Thyroid gland (tissue), 4 donors: ENCODE measurements at places on chromosomes 2 and 18. TPM values are rescaled to one million over a fixed set of nuclear protein-coding genes. Genes with fewer than 3 reads are reported as not detected.

DNA sequence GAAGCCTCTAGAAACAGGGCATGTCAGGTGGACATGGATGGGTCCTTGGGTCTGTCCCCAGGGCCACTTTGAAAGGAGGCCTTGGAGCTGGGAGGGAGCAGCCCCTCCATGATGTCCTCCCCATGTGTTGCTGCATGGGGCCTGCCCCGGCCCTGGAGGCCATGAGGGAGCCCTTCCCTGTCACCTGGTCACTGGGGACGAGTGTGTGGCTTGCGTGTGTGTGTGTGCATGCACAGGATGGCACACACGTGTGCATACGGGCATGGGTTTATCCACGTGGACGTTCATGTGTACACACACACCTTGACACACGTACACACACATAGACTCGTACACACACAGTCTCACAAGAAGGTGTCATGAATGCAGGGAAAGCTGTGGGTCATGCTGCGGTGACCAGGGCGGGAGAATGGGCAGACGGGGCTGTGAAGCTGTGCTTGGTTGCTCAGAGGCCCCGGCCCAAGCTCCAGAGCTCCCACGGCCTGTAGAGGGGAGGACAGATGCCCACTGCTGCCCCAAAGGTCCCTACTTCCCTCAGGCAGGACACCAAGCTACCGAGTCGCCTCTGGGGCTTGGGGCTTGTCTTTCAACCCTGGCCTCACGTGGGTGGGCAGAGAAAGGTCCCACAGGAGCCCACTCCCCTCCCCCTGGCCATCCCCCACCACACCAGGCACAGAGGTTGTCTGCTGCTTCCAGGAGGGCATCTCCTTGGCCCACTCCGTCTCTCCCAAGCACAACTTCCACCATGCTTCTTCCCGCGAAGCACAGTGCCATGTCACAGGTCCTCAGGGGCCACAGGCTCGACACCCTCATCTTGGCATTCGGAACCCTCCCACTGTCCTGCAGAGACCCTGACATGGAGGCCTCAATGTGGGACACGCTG lies 42.3 kb upstream of the GPC1 start:
- no peak overlapping the region for H3K4me3 ChIP-seq
- H3K36me3 ChIP-seq = no peaks in the 10 kb centered on the region

DNA sequence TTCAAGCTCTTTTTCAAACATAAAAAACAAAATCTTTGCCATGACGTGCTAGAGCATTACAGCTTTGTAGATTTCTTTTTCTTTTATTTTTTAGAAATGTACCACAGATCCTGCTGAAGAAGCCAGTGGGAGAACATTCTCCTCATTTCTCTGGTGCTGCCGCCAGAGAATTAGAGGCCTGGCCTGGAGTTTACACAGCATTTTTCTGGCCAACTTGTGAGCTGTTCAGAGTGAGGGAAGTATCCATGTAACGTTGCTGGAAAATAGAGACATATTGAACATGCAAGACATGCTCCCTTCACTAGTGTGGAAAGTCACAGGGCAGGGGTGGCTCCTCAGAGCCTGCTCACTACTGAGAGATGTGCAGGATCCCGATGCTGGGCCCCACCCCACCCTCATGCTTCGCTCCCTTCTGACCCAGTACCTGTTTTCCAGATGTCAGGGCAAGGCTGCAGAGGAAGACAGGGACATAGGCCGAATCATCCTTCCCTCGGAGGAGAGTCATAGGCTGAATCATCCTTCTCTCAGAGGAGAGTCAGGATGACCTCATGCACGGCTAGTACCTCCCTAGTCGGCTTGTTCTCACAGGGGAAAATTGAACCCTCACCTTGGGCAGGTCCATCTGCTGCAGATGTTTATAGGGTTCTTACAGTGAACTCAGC lies 298.5 kb downstream of the INSIG2 start:
- no peak for DNase-seq
- H3K27me3 ChIP-seq = no peaks in the 10 kb centered on the region
- no peak overlapping the region for H3K4me3 ChIP-seq
- no peaks in the 10 kb centered on the region for H3K36me3 ChIP-seq

- no peak overlapping the region for H3K27ac ChIP-seq
- H3K4me3 ChIP-seq = no peak overlapping the region
- H3K4me1 ChIP-seq = peaks cover 45% of the 10 kb centered on the region
- H3K27me3 ChIP-seq = no peaks in the 10 kb centered on the region
Observed at GRCh38 chr2:43109261-43109743, 117.1 kb downstream of the ZFP36L2 start.

DNA sequence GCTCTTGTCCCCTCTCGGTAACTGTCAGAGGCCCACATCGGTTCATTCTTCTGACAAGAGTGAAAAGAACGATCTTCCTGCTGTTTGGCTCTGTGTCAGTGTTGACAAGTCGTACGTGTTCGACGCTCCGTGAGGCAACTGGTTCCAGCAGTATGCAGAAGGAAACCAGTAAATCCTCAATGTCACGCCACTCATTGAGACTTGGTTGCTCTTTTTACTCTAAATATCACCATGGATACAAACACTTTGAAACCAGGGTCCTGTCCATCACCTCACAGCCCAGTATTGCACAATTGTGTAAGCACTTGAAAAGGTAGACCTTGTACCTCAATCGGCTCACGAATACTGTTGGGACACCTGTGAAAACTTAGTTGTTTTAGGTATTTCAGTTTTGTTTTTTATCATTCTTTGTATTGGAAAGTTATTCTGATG lies 136.4 kb downstream of the ZNF407 start:
- no peak for DNase-seq
- H3K27me3 ChIP-seq = no peaks in the 10 kb centered on the region
- no peak overlapping the region for H3K27ac ChIP-seq

DNA sequence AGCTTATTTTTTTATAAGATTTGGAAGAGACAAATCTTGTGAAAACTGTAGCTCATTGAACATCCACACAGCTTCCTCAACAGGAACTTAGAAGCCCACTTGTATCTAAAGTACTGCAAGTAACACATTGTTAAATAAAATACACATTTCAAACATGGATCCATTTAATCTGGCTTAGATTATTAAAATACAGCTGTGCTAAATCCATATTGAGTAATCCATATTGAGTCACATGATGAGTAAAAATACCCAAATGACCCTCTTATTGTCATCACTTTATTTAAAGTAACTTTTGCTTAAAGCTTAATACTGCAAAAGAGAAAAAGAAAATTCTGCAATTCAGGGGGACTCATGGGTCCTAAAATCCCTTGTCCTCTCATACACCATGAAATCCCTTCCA lies 133.3 kb downstream of the OSR1 start:
- no peaks in the 10 kb centered on the region for H3K27me3 ChIP-seq
- no peaks in the 10 kb centered on the region for H3K36me3 ChIP-seq
- no peak for DNase-seq
- H3K4me3 ChIP-seq = no peak overlapping the region
- H3K27ac ChIP-seq = no peak overlapping the region

GRCh38 chr2:11945139-11946126 lies 199.0 kb downstream of the LPIN1 start:
- H3K27ac ChIP-seq = no peak overlapping the region
- H3K36me3 ChIP-seq = no peaks in the 10 kb centered on the region
- no peaks in the 10 kb centered on the region for H3K4me1 ChIP-seq
- H3K27me3 ChIP-seq = no peaks in the 10 kb centered on the region
- no peak overlapping the region for H3K4me3 ChIP-seq

DNA sequence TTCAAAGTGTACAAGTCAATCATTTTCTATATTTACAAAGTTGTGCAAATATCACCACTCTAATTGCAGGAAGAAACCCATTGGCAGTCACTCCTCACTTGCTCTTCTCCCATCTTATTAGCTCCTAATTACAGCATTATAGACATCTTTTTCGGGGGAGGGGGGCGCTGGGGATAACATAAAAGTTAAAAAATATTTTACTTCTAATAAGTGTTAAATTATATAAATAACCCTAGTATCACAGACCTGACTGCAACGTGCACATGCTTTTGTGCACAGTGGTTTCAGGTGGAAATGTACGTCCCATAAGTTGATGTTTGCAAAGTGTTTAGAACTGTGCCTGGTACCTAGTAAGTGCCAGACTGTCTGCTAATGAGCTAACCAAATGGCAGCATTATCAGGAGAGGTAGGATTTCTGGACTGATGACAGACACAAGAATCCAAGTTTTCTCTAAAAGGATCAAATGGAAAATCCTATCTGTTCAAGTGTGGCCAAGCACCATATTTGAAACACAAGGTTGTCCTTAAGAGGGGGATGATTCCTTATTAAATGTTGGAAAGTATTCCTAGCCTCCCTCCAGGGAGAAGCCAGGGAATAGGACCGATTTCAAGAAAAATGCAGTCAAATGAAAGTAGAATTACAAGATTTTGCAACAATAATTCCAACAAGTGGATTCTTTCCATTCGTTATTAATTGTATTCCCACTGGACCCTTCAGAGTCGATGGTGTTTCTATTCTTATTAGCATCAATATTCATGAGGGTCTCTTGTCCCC lies 70.0 kb downstream of the ACKR3 start:
- H3K27ac ChIP-seq = no peak overlapping the region
- no peak overlapping the region for H3K4me3 ChIP-seq
- peaks cover 7% of the 10 kb centered on the region for H3K4me1 ChIP-seq
- H3K36me3 ChIP-seq = no peaks in the 10 kb centered on the region

DNA sequence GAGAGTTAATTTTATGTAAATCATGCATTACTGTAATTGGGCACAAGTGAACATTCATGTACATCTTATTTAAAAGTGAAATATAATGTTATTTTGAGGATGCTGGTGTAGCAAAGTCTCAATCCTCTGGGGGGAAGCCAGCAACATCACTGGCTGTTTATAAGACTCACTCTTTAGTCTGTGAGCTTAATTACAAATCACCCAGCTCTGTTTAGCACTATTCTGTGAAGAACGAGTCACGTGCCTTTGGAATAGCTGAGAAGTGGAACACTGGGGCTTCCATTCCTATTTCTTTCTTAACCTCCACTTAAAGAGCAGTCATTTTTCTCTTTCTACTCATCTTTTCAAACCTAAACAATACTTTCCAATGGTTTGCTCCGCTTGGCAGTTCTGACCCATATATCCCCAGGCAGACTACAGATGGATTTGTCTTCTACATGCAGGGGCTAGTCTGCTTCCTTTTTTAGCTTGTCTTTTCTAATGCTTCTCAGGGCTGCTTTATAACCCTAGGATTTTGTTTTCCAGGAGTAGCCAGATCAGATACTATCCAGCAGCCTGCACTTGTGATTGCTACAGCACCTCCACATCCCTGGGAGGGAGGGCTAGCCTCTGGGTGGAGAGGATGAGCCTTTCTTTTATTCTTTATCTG lies 95.3 kb upstream of the CAVIN2 start:
- DNase-seq = no peak
- H3K36me3 ChIP-seq = no peaks in the 10 kb centered on the region
- H3K27ac ChIP-seq = no peak overlapping the region
- no peaks in the 10 kb centered on the region for H3K27me3 ChIP-seq

DNA sequence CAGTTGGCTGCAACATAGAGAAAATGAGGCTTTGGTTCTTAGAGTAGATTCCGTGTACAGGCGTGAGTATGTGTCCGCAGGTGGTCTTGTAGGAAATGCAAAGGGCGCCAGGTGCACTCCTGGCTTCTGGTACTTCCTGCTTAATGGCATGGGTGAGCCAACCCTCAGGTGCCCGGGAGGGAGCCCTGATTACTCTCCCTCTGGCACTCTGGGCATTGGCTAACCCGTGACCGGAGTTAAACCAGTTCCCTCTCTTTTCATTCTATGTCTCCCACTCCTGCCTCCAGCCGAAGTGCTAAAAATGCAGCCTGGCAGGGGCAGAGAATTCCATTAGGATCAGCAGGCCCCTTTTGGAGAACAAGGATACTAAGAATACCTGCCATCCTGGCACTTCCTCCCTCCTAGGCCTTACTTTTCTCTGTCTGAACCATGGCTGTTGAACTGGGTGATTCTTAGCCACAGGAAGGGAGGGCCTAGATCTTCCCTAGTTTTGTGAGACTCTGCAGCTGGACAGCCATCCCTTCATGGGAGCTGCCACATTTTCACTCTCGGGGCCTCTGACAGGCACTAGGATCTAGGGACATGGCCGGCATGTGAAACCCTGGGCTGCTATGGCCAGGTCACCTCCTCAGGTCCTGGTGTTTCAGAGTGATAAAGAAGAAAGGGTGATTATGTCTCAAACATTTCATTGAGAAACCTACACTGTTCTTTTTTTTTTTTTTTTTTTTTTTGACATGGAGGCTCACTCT lies 6.5 kb downstream of the MERTK start:
- H3K27ac ChIP-seq = no peak overlapping the region
- H3K36me3 ChIP-seq = no peaks in the 10 kb centered on the region
- no peak for DNase-seq
- no peaks in the 10 kb centered on the region for H3K27me3 ChIP-seq
- peaks cover 51% of the 10 kb centered on the region for H3K4me1 ChIP-seq
- H3K4me3 ChIP-seq = no peak overlapping the region

GRCh38 chr2:24199968-24200590 lies 25.2 kb downstream of the FAM228A start:
- H3K4me1 ChIP-seq = no peaks in the 10 kb centered on the region
- H3K27me3 ChIP-seq = no peaks in the 10 kb centered on the region
- no peak overlapping the region for H3K27ac ChIP-seq
- H3K36me3 ChIP-seq = peaks cover 23% of the 10 kb centered on the region

- H3K4me1 ChIP-seq = no peaks in the 10 kb centered on the region
- H3K27me3 ChIP-seq = no peaks in the 10 kb centered on the region
- H3K27ac ChIP-seq = no peak overlapping the region
- no peaks in the 10 kb centered on the region for H3K36me3 ChIP-seq
- no peak for DNase-seq
- no peak overlapping the region for H3K4me3 ChIP-seq
Observed at GRCh38 chr18:30698571-30698970, 344.0 kb downstream of the DSC3 start.

- no peaks in the 10 kb centered on the region for H3K36me3 ChIP-seq
- H3K4me1 ChIP-seq = no peaks in the 10 kb centered on the region
- H3K27me3 ChIP-seq = no peaks in the 10 kb centered on the region
- no peak overlapping the region for H3K27ac ChIP-seq
- DNase-seq = no peak
- H3K4me3 ChIP-seq = no peak overlapping the region
Observed at GRCh38 chr18:61282926-61283325, 50.3 kb upstream of the CDH20 start.

GRCh38 chr2:25241452-25241851 lies 73.1 kb upstream of the POMC start:
- no peaks in the 10 kb centered on the region for H3K27me3 ChIP-seq
- H3K4me1 ChIP-seq = no peaks in the 10 kb centered on the region
- peaks cover 86% of the 10 kb centered on the region for H3K36me3 ChIP-seq
- no peak overlapping the region for H3K4me3 ChIP-seq
- DNase-seq = no peak

NDUFV2 gene
- 112 TPM for total RNA-seq

ATP8B1 gene
- 52.7 TPM for total RNA-seq

TWSG1 gene
- 53.0 TPM for total RNA-seq

EFHD1 gene
- total RNA-seq = 17.5 TPM

PRADC1 gene
- 25.9 TPM for total RNA-seq

SERPINB3 gene
- total RNA-seq = not detected
